Left lung (tissue), 14 donors: ENCODE measurements at places on chromosomes 12 and 14.

- DNase-seq = no peak
These were observed 72.3 kb upstream of the KRAS start for GRCh38 chr12:25322918-25323531.

- DNase-seq = no peak
These were observed 136.9 kb downstream of the NUAK1 start for GRCh38 chr12:106001837-106002218.

DNA sequence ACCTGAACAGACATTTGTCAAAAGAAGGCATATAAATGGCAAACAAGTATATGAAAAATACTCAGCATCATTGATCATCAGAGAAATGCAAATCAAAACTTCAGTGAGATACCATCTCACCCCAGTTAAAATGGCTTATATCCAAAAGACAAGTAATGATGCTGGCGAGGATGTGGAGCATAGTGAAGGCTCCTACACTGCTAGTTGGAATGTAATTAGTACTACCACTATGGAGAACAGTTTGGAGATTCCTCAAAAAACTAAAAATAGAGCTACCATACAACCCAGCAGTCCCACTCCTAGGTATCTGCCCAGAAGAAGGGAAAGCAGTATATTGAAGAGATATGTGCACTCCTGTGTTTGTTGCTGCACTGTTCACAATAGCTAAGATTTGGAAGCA, 146.1 kb downstream of the TGFB3 start:
- DNase-seq = no peak

DNA sequence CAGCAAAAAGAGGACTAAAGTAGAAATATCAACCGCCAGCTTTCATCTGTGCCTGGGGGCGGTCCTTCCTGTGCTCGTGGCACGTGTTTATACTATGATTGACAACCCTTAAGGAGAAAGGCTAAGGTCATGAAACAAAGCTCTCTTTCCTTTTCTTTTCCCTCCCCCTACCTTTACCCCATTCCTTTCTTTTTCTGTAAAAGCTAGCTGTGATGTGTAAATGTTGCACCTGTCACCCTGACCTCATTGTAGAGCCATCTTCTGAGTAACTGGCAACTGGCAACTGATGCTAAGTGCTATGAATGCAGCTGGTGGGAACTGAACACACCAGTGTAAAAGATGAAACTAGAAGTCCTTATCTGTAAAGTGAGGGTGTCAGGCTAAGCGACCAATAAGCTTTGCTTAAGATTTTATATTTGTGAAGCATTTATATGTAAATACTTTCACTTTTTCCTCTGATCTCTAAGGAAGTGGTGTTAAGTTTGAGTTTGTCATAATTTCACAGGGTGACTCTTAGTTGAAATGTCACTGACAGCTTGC, 102.8 kb upstream of the BCAT1 start:
- DNase-seq = no peak

GRCh38 chr14:74579447-74580274, 32.4 kb downstream of the LTBP2 start:
- DNase-seq = no peak

DNA sequence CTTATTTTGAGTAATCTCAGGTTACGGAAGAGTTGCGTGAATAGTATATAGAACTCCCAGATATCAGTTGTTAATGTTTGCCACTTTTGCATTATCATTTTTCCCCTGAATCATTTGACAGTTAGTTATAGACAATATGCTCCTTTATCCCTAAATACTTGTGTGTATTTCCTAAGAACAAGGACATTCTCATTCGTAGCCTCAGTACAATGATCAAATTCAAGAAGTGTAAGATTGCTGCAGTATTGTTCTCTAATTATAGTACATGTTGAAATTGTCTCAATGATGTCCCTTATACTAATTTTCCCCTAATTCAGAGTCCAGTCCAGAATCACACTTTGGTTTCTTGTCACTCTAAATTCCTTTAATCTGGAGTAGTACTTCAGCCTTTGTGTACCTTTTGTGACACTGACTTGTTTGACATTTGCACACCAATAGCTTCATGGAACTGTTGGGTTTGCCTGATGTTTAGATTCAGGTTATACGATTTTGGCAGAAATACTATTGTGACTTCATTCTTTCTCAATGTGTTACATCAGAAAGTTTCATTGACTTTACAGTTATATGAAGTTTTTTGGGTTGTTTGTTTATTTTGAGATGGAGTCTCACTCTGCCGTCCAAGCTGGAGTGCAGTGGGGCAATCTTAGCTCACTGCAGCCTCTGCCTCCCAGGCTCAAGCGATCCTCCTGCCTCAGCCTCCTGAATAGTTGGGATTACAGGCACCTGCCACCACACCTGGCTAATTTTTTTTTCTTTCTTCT, 13.1 kb downstream of the DYNC1H1 start:
- no peak for DNase-seq

- DNase-seq = no peak
These were observed 6.0 kb upstream of the LRP6 start for GRCh38 chr12:12272869-12273268.

- DNase-seq = no peak
These were observed 10.3 kb upstream of the ZNF740 start for GRCh38 chr12:53170215-53170614.

DNA sequence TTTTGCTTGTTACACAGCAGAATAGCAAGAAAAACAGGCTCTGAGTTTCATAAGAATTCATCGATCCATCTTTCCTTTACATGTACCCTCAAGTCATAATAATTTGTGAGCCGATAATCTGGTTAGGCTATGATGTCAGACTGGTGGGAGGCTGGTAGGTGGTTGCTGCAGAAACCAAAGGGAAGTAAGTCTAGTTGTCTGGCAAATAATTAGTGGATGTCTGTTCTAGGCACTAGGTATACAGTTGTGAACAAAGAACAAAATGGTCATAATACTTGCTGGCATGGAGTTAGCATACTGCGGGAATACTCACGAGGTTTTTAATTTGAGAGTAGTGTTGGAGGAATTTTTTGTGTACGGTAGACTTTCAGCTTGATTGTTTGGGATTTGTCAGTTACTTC, 8.8 kb downstream of the SUSD6 start:
- no peak for DNase-seq

DNA sequence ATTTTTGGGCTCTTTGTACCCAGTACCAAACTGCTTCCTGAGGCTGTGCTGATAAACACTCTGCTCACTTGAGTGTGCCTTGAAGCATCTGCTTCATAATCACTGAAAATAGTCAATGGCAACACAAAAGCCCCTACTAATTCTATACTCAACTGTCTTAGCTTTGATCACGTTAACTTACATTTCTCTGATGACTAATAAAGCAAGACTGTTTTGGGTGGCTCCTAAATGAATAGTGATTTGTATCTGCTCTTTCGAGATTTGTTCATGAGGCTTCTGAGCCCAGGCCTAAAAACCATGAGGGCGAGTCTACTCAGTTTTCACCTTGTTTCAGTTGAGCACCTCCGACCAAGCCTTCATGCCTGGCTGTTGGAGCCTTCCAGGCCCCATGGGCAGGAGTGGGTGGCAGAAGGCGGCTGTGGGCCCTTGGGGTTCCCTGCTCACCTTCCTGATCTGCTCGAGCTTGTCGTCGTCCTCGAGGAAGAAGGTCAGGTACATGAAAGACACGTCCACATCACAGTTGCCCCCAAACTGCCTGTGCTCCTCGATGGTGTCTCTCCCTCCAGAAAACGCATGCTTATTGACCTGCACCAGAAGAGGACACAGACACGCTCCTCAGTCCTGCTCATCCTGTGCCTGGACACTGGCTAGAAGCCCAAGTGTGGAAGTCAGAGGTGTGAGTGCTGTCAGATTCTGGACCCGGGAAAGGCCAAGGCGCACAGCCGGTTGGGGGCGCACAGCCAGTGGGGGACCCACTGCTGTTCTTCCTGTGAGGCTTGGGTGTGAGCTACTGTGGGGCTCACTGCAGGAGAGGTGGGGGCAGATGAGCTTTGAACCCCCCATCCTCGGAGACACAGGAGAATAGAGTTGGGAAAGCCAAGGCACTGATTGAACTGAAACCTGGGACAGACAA, 13.7 kb downstream of the SLC25A47 start:
- no peak for DNase-seq
